ENCODE measurements at places on chromosomes 16 and 17.

GRCh38 chr17:16254773-16255400 lies 37.9 kb downstream of the PIGL start:
- DNase-seq, result no peak

GRCh38 chr16:53561101-53561888 lies 58.3 kb upstream of the AKTIP start:
- no peak for DNase-seq

DNA sequence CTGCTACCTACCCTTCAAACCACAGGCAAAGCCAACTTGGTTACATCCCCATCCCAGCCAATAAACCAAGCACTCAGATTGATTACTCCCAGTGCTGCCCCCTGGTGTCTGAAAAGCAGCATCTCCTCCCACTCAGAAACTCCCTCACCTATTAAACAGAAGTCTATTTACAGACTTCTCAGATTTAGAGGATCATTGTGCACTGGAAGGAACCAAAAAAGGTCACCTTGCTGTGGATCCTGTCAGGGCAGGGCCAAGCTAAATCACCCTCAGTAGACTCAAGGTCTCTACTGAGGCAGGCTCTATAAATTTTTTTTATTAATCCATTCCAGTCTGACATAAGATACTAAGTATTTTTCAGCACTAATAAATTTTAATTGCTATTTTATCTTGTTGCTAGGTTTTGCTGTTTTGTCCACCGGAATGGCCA lies 17.6 kb downstream of the HIGD1B start:
- peak; percentile 32 for DNase-seq

DNA sequence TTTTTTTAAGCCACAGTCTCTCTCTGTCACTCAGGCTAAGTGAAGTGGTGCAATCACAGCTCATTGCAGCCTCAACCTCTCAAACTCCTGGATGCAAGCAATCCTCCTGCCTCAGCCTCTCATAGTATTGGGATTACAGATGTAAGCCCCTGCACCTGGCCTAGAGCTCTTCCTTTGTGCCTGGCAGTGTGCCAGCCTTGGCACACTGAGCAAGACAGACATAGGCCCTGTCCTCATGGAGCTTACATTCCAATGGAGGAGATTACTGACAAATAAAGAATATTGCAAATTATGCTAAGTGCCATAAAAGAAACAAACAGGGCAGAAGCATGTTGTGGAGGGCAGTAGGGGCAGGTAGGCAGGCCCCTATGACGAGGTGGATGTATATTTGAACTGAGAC lies 920 bp upstream of the CNGB1 start:
- no peak for DNase-seq

- no peak for DNase-seq
Measured at GRCh38 chr16:66227766-66228530, 138.5 kb upstream of the CDH5 start.

DNA sequence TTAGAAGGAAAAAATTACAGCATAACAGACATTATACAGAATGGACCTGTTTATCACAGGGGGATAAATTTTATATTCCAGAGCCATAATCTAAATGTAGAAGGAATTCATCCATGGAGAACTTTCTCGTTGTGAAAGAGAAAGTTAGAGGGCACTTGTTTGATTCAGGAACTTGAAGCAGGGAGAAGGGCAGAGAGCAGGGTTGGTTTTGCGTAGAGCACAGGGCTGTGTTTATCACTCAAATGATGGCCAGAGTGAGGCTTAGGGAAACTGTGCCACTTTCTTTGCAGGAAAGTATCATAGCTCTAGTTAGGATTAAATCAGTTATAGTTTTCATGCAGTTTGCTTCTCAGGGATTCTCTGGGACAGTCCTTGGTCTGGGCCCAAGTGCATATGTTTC lies 29.1 kb upstream of the MED13 start:
- no peak for DNase-seq

DNA sequence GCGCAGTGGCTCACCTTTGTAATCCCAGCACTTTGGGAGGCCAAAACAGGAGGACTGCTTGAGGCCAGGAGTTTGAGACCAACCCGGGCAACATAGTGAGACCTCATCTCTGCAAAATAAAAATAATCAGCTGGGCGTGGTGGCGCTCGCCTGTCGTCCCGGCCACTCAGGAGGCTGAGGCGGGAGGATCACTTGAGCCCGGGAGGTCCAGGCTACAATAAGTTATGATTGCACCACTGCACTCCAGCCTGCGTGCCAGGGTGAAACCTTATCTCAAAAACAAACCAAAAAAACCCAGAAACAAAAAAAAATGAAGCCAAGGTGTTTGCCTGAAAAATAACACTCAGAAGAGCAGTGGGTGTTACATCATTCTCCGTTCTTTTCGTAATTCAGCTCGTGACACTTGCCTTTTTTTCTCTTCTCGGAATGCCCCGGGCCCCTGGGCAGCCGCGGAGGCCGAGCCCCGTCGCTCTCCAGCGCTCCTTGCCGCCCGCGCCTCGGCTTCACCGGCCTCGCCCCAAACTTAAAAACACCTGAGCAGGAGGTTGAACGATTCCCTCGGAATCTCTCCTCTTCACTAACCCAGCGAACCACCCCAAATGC lies 17.0 kb downstream of the PRCD start:
- DNase-seq, result no peak

GRCh38 chr16:7027401-7027800 lies 305.2 kb upstream of the RBFOX1 start:
- no peak for DNase-seq

DNA sequence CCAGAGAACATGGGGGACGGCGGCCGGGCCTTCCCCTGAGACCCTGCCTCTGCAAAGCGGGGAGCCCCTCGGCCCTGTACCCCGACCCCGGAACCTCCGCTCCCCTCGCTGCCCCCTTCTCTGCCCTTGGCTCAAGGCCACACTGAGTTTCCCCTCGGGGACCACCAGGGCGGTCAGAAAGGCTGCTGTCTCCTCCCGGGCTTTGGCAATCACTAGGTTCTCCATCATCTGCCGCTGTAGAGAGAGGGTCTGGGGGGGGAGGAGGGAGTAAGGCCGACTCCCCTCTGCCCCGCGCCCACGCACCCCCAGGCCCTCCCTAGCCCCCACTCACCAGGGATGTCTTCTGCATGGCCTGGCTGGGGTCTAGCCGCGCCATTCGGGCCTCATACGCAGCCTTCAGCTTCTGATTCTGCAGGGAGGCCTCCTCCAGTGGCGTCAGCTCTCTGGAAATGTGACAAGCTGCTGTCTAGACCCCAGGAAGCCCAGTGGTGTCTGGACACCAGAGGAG lies 8.4 kb downstream of the VPS9D1 start:
- no peak for DNase-seq

DNA sequence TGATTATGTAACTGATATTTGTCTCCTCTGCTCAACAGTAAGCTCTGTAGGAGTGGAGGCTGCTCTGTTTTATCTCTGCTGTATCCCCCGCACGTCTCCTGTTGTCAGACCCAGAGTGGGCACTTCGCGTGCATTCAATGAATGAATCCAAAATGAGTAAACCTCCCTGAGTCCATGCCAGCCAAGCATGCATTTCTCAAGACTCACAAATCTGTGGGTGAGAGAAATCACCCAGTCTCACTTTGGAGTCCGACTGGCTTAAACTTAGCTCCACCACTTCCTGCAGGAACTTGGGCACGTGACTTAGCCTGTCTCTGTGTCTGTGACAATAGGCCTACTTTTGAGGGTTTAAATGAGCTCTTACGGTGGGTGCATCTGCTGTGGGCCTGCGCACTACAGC lies 3.7 kb downstream of the PNPO start:
- DNase-seq, result no peak

DNA sequence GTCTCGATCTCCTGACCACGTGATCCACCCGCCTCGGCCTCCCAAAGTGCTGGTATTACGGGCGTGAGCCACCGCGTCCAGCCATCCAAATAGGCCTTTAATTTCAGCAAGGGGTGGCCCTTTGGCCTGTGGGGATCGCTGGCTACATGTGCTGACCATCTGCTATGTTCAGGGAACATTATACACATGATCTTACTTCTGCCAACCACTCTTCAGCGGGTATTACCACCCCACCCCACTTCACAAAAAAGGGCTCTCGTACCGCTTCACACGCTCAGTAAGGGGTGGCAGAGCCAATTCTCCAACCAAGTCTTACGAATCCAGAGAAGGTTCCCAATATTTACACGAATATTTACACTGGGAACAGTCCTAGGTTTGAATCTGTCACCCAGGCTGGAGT lies 11.8 kb downstream of the CCDC92B start:
- no peak for DNase-seq

DNA sequence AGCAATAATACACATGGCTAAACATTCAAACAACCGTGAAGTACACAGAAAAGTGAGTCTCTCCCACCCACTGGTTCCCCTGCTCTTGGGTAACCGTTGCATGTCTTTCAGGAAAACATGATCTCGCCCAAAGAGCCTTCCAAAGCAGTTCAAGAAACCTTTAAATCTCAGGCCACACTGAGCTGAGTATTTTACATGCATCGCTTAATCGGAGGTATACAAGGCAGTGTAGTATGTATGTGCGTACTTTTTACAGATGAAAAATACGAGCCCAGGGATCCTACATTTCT lies 741 bp upstream of the DEXI start:
- no peak for DNase-seq

DNA sequence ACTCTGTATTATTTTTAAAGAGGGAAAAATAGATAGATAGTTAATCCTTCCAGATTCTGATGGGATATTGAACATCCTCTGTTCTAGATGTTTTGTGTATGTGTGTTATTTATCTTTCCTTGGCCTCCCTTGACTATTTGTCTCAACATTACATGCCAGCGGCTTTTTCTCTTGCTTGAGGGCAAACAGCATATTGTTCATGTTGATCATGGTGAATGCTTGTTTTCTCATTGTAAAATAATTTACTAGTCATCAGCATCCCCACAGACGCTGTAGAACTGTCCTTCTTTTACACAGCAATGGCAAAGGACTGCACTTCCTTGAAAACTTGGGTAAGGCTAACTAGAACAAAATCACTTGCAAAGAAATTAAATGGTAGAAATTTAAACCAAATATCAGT lies 1376.4 kb upstream of the GOT2 start:
- no peak for DNase-seq

GRCh38 chr16:73290258-73290657 lies 242.3 kb upstream of the ZFHX3 start:
- no peak for DNase-seq

GRCh38 chr17:7280519-7281073 lies 922 bp upstream of the SLC2A4 start:
- peak; percentile 71 for DNase-seq

DNA sequence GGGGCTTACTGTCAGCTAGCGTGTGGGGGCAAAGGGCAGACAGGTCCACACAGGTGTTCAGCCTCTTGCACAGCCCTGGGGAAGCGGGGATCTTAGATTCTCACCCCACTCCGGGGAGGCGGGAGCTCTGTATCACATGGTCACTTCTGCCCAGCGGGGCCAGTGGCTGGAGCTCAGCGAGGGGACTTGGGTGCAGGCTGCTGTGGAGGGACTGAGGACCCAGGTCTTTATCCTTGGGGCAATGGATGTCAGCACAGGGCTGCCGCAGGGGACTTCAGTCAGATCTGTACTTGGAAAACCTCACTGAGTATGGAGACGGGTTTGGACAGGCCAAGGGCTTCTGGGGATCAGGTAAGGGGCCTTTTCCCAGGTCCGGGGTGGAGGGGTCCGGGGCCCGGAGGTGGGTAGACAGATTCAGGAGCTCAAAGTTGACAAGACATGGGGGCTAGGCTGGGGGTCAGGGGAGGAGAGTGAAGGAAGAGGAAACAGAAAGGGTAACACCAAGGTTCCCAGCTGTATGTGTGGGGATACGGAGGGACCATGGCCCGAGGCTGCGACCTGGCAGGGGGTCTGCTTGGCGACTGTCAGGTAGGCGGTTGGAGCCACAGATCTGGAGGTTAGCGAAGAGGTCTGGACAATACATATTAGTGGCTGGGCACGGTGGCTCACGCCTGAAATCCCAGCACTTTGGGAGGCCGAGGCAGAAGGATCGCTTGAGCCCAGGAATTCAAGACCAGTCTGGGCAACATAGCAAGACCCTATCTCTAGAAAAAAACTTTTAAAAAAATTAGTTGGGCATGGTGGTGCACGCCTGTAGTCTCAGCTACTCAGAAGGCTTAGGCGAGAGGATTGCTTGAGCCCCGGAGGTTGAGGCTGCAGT lies 15.1 kb upstream of the BAIAP2 start:
- no peak for DNase-seq

- no peak for DNase-seq
Measured at GRCh38 chr16:17555176-17555575, 84.4 kb upstream of the XYLT1 start.

Data from stimulated activated CD8-positive, alpha-beta memory T cell treated with anti-CD3 and anti-CD28 coated beads, Interleukin-15, amount 100 ng/mL, for 48 hours (primary cell).